RWPE2 (cell line): ENCODE measurements at places on chromosomes 7 and 10.

GRCh38 chr7:159116581-159117339 is 27.9 kb downstream of the VIPR2 start:
- no peak for DNase-seq

- no peak for DNase-seq
Measured at GRCh38 chr10:28077889-28078288, 79.0 kb upstream of the ODAD2 start.

GRCh38 chr10:5927306-5927705 is 37.3 kb downstream of the FBH1 start:
- no peak for DNase-seq

DNA sequence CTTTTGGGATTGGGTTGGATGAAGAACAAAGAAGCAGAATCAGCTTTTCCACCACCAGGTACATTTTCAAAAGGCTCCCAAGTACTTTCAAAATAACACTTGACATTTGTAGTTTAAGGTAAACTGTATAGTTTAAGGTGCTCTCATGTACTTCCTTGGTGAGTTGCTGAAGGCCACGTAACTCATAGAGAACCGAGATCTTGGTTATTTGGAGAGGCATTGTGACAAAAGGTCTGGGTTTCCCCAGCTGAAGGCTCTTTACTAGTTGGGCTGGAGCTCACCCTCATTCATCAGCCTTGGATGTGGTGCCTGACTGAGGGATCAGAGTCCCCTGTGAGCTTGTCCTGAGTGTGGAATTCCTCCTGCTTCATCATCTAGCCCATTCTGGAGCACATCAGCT is 191.8 kb downstream of the TMEM178B start:
- DNase-seq: no peak

DNA sequence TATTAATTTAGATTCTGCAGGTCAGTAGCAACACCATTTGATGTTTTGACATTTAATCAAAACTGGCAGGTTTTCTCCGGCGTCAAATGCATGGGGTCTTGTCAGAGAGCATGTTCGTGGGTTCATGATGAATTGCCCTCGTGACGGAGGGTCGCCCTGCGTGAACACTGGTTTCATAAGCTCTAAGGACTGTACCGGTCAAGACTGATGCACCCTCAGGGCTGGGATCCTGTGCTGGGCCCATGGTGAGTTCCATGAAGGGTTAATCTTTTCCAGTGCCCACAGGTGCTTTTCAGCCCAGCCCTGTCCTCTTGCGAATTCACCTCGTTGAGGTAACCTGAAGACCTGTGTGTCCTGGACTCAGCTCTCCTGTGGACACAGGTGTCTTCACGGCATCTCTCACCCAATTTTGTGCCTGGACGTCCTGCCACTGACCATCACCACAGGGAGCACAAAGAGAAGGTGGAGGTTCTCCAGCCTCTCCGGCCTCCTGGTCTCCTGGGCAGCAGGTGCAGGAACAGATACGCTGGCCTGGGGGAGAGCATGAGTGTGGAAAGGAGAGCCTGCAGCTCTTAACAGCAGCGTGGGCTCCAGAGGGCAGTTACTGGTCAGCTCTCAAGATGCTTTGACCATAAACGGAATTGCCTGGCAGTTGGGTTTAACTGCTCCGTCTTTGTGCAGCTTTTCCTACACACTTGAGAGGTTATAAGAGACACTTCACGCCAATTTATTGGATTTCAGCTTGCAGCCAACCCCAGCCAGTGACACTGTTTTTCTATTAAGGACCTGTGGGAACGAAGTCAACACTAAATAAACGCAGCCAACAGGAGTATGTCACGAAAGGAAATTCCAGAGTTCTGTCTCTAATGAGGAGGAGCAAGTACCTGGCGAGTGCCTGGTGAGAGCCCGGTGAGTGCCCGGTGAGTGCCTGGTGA is 37.4 kb upstream of the CFAP46 start:
- DNase-seq: no peak

- no peak for DNase-seq
Measured at GRCh38 chr7:123847868-123848267, 2.9 kb downstream of the HYAL4 start.

- no peak for DNase-seq
Measured at GRCh38 chr10:20795391-20795790, 101.7 kb downstream of the NEBL start.

DNA sequence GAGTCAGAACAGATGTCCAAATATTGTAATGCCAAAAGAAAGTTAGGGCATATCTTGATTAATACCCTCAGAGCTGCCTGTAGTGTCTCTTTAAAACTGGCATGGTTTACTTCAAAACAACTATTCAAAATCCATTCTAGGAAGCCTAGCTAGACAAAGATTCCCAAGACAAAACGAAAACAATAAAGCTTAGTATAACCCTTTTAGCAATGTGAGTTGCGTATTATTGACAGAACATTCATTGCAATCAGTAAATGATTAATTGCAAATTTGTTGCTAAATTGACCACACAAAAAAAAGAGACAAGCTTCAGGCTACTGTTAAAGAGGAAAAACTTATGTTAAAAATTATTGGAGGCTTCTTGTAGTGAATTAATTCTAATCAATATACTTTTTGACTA is 406.9 kb downstream of the DGKB start:
- no peak for DNase-seq

DNA sequence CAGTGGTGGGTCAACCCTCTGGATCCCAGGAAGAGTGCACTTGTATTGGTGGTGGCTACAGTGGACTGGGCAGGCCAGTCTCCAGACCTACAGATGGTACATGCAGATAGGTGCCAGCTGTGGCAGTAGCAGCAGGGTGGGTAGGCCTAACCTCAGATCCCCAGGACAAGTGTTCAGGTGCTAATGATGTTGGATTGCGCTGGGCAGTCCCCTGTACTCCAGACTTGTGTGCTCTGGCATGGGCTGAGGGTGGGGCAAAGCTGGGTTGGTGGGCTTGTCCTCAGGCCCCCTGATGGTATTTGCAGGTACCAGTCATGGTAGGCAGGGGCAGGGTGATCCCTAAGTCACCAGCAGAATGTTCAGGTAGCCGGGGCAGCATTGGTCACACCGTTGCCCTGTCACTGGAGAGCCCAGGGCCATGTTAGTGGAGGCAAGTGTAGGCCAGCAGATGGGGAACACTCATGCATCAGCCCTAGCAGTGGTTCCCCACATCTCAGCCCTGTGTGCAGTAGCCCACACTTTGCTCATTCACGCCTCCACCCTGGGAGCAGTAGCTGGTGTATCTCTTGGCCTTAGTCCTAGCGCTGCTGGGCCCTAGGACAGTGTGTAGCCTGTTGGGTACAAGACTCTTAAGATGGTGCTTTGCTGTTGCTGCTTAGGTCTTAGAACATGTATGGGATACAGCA is 171.3 kb downstream of the MLLT10 start:
- no peak for DNase-seq

DNA sequence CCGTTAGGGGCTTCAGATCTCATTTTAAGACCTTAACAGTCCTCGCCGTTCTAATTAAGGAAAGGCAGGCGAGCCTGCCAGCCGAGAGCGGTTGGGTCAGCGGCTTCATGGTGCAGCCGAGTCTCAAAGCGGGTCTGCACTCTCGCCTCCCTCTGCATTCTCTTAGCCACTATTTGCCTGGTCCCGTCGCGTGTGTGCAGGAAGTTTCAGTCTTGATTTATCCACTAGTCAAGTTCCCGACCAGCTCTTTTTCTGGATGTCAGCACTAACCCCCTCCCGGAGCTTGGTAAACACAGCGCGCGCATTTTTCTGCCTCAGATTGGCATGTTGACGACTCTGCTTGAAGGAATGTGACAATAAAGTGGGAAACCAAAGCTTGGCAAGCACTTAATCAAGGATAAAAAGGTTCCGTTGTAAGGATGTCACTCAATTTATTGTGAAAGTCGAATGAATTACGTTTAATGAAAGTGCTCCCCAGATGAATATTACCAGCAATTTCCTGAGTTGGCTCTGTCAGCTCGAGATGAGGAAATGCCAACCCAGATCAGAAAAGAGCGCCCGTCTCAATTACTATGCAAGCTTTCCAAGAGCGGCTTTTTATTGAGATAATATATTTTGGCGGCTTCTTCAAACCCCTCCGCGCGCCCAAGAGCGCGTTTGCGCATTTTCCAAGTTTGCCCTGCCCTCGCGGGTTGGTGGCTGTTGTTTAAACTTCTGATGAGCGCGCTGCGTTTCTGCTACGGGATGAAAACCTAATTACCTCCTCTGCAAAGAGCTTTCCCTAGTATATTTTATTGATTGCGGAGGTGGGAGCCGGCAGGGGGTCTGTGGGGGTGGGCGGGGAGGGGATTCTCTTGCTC is 7.9 kb downstream of the NXPH1 start:
- DNase-seq: no peak

DNA sequence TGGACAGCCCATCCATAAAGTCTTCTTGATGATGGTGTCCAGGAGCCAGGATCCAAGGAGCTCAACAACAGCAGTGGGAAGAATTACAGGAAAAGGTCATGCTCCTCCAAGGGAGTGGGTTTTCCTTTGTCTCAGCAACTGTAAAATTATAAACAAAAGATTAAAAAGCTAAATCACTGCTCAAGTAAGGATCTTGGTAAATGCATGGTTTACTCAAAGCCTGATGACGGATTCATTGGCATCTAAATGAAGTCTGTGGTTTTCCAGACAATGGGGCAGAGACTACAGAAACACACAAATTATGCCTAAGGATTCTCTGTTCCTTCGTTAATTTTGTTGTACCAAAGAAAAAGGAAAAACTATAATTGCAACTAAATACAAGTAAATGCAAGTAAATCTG is 36.4 kb upstream of the DLX6 start:
- no peak for DNase-seq

GRCh38 chr10:112071596-112072133 is 111.9 kb downstream of the GPAM start:
- no peak for DNase-seq

- no peak for DNase-seq
Measured at GRCh38 chr7:22193450-22193983, 163.4 kb downstream of the RAPGEF5 start.

- DNase-seq: no peak
Measured at GRCh38 chr7:146539836-146540235, 423.2 kb downstream of the CNTNAP2 start.

GRCh38 chr7:69208848-69209247 is 389.4 kb upstream of the AUTS2 start:
- DNase-seq: no peak

GRCh38 chr7:30920584-30921539 is 9.2 kb downstream of the AQP1 start:
- peak; percentile 47 for DNase-seq

GRCh38 chr7:75876126-75876881 is 2.5 kb upstream of the RHBDD2 start:
- DNase-seq: no peak

GRCh38 chr7:25831062-25831691 is 320.8 kb upstream of the NFE2L3 start:
- no peak for DNase-seq

DNA sequence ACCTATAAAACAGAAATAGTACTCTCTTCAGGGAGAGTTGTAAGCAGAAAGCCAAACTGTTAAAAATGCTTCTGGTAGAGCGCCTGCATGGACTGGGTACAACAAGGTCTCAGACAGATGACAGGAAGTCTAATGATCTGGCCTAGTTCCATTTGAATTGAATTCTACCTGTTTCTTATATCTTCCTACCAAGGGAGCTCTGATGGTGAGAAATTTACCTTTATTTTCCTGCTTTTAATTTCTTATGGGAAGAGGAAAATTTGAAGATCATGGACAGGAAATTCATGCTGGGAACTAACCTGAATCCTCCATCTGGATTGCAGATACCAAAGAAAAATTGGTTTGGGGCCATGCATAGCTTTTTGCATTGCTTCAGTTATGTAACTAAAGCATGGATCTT is 63.3 kb downstream of the BMPER start:
- no peak for DNase-seq

- DNase-seq: no peak
Measured at GRCh38 chr10:11163780-11164550, 146.3 kb downstream of the CELF2 start.

DNA sequence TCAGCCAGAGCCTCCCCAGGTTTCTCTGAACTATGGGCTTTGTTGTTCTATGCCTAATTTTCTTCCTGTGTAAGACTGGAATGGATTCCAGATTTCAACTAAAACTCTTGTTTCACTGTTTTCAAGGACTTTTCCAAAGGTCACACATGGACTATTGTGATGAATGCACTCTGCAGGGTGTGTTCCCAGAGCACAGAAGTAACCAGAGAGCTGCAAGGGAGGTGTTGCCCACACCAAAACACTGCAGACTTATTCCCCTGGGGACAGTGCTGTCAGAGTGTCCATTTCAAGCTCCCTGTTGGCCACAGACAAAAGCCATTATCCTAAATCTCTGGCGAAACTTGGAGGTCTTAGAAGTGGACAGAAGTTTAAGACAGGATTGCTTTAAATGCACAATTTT is 231.6 kb downstream of the TRIL start:
- no peak for DNase-seq

DNA sequence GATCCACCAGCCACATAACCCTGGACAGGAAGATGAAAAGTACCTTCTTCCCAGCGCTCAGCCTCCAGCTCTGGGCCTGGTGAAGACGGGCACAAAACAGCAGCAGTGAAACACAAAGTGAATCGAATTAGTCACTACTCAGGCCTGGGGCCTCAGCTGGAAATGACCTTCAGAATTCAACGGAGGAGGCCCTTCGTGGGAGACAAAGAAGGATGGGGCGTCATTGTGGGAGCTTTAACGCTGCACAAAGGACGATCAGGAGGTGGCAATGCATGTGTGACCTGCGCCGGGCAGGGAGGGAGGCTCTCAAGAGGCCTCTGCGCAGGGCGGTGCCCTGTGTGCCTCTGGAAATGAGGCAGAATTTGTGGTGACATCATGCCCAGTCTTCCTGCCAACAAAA is 161.9 kb downstream of the DNAJB6 start:
- no peak for DNase-seq

GRCh38 chr10:51689536-51689935 is 9.9 kb downstream of the CSTF2T start:
- DNase-seq: no peak

DNA sequence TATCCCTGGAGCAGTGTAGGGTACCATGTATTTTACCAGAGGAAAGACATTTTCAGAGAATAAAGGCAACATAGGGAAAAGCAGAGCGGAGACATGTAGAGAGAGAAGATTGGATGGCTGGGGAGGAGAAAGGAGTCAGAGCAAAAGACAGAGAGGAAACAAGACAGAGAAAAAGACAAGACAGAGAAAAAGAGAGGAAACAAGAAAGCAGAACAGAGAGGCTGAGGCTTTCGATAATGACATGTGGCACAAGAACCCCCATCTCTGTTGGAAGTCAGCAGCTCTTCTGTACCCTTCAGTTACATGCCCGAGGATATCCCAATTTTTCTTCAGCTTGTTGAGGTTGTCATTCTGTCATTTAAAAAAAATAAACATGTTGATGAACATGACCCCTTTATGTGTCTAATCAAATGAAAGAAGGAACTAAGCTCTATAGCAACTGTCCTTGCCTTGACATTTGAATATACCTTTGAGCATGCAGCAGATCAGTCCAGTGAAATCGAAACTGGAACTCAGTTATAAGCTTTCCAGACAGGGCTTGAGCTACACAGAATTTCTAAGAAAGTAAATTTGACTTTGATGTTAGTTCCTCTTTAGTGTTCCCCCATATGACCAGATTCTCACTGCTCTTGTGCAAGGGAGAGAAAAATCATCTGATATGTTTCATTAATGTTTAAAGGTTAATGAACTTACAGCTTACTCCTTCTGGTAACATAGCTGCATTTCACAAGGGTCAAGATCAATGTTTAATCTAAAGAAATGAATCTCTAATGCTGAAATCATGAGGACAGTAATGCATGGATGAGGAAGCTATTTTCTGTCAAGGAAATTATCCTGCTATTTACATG is 75.1 kb upstream of the SP4 start:
- no peak for DNase-seq
